H9 (cell line): ENCODE measurements at places on chromosomes 2 and 18. TPM values are rescaled to one million over a fixed set of nuclear protein-coding genes. Genes with fewer than 3 reads are reported as not detected.

Gene ASAP2
- 11.0 and 12.6 TPM in 2 replicates for total RNA-seq

Gene XPO1
- 318 and 320 TPM in 2 replicates for total RNA-seq

Gene RESP18
- not detected in 2 replicates for total RNA-seq

Gene CCDC102B
- 1.2 and 1.6 TPM in 2 replicates for total RNA-seq

Gene PTPN4
- total RNA-seq, result 80.5 and 89.8 TPM in 2 replicates

DNA sequence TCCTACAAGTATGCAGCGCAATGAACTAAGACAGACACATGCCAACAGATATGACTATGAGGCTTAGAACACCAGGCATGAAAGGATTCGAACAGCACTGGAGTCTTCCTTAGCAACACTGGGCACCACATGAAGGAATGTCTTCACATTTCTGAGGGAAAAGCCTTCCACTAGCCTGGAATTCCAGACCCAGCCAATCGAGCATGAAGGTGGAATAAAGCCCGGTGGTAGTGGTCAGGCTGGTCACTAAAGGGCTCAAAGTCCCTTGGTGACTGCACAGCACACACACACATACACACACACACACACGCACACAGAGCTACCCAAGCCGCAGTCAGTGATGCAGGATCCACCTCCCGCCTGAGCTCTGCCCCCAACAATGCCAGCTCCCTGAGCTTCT lies 19.7 kb upstream of the SFXN5 start:
- no peaks in the 10 kb centered on the region; the same call in 1 of the 3 replicates for H3K36me3 ChIP-seq
- H3K4me1 ChIP-seq, result no peaks in the 10 kb centered on the region

- no peaks in the 10 kb centered on the region for H3K4me1 ChIP-seq
- H3K27me3 ChIP-seq, result no peaks in the 10 kb centered on the region
- no peak for DNase-seq
- no peak overlapping the region for H3K4me3 ChIP-seq
These were observed 49.8 kb downstream of the PLB1 start for GRCh38 chr2:28545590-28546200.

- DNase-seq, result no peak
- H3K27me3 ChIP-seq, result no peaks in the 10 kb centered on the region
- H3K27ac ChIP-seq, result no peak overlapping the region
- H3K4me3 ChIP-seq, result no peak overlapping the region
- H3K36me3 ChIP-seq, result no peaks in the 10 kb centered on the region
- H3K4me1 ChIP-seq, result no peaks in the 10 kb centered on the region
These were observed 42.7 kb upstream of the TAF4B start for GRCh38 chr18:26183395-26184112.

DNA sequence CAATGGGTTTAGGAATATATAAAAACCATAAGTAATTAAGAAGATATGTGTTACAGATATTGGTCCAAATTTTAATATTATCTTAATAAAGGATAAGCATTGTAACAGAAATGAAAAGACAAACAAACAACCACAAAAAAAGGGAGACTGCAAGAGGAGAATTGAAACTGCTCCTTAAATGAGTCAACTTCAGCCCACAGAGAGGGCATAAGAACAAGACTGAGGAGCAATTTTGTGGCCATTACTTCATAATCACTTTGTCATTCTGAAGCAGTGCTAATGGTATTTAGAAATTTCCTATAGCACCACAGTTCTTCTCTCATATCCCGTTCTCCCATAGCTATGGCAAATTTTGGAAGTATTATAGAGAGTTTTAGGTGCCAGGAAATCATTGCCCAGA lies 193.2 kb upstream of the HNMT start:
- DNase-seq, result no peak
- no peaks in the 10 kb centered on the region; the same call in 1 of the 3 replicates for H3K36me3 ChIP-seq
- H3K4me3 ChIP-seq, result no peak overlapping the region
- no peak overlapping the region for H3K27ac ChIP-seq

DNA sequence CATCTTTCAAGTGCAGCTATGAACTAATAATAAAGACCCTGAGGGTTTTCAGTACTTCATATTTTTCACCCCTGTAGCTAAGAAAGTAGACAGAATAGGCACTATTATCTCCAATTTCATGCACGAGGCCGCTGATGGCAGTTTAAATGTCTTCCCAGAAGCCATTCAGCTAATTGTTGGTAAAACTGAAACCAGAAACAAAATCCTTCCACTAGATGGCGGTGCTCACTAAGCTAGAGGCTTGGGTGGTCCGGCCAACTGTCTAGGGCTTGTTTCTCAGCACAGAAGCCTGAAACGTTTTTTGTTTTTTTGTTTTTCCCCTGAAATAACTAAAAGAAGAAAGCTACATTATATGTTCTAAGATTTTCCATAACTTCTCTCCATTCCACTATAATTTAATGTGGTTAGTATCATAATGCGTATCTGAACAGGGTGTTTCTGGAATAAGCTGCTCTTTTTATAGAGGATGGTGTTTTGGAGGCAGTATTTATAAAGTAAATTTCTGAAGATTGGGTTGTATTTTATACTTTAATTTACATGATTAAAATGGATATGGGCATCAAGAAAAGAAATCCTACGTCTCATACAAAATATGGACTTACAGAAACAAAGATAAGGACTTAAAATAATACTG lies 159.4 kb downstream of the PIK3C3 start:
- no peak overlapping the region for H3K4me3 ChIP-seq
- H3K27ac ChIP-seq, result no peak overlapping the region
- H3K4me1 ChIP-seq, result no peaks in the 10 kb centered on the region
- peaks cover 13% of the 10 kb centered on the region; the same call in 1 of the 2 replicates for H3K36me3 ChIP-seq

DNA sequence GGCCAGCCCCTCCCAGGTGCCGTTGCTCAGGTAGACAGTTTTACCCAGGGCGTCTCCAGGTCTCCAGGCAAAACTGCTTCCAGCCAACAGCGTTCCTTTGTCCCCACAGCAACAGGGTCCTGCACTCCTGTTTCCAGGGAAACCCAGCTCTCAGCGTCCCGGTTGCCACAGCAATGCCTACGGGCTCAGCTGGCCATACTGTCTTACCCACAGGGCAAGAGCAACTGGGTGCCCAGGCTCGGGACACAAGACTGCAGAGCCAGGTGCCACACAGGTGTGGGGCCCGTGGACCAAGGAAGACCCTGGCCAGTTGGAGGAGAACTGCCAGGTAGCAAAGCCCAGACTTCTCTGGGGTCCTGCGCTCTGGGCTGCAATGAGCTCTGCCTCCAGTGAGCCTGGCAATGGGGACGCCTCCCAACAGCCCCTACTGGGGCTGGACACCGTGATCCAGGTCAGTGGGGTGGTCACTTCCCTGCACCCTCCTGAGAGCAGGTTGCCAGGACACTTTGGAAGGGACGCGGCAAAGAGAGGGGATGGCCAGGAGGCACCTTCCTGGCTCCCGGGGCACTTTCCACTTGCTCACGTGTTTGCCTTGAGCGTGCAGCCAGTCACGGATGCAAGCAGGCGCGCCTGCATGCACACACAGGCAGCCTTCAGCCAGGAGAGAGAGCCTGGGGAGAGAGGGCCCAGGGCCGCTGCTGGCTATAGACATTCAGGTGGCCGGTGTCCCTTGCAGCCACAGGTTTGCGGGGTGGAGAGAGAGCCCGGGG lies at the start of gene CROCC2:
Gene CROCC2 (plus strand): TSS at position 196 of the 770 bp plus-strand sequence. CDS start 178 bp downstream, at position 374.
- H3K27ac ChIP-seq, result no peak within 1 kb of the TSS
- H3K4me1 ChIP-seq, result no peaks in the 10 kb centered on the region
- no peaks in the 10 kb centered on the region for H3K27me3 ChIP-seq
- no peak for DNase-seq

DNA sequence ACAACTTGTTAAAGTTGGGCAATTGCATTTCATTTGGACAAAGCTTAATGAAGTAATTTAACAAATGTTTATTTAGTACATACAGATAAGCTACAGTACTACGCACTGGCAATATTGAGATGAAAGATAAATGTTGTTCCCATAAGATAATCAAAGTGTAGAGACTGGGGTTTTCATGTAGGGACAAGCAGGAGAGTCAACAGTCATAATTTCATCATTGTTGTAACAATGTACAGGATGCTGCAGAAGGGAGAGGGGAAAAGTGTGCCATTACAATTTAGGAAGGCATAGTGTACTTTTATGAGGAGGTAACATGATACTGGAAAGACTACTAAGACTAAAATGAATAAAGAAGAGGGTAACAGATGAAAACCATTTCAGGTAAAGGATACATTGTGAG lies 441.6 kb downstream of the ERBB4 start:
- H3K4me1 ChIP-seq, result no peaks in the 10 kb centered on the region
- no peak overlapping the region for H3K4me3 ChIP-seq
- DNase-seq, result no peak
- no peaks in the 10 kb centered on the region for H3K36me3 ChIP-seq
